ENCODE measurements at places on chromosomes 1 and 21.
A peak's percentile ranks its signal among the peaks of the same experiment; 100 is the strongest.

DNA sequence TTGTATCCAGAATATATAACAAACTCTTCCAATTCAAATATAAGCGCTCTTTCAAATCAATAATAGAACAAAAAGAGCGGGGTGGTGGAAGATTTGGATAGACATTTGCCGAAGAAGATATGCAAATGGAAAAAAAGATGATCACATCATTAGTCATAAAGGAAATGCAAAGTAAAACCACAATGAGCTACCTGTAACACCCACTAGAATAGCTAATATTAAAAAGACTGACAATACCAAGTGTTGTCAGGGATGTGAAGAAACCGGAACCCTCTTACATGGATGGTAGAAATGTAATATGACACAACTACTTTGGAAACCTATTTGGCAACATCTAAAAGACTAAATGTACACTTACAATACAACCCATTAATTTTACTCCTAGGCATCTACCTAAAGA lies 5.7 kb upstream of the TRAF5 start:
- peak; percentile 52 for DNase-seq

- DNase-seq = no peak
Observed at GRCh38 chr1:151133018-151133806, 13.2 kb downstream of the SEMA6C start.

- DNase-seq = no peak
Observed at GRCh38 chr1:233269656-233270055, 25.9 kb downstream of the PCNX2 start.

DNA sequence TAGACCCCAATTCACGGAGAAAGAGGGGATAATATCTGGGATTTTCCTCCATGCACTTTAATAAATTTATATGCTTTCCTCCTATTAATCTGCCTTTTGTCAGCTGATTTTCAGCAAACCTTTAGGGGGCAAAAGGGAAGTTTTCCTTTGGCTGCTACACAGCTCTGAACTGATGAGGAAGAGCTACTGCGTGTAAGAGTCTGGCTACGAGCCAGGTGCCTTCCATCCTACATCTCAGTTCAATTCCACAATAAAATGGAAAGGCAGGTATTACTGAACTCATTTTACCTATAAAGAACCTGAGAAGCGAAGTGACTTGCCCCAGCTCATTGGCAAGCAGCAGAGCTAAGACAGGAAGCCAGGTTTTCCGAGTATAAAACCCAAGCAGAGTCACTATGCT lies 28.3 kb upstream of the ZNF326 start:
- no peak for DNase-seq

DNA sequence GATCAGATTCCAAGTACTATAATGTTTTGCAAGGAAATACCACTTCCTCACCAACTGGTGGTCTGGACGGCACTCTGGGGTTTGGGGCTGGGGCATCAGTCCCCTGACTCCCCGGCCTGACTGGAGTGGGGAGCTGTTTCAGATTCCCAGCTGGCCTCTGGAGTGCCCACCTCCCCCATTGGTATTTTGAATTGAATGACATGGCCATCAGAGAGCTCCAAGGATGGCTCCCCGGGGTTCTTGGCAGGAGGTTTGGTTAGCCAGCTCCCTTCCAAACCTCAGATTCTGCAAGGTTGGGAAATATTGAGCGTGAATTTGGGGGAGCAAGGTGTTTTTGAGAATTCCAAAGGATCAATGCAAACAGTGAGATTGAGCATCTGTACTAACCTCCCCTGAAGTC lies 2.2 kb upstream of the INAVA start:
- no peak for DNase-seq

DNA sequence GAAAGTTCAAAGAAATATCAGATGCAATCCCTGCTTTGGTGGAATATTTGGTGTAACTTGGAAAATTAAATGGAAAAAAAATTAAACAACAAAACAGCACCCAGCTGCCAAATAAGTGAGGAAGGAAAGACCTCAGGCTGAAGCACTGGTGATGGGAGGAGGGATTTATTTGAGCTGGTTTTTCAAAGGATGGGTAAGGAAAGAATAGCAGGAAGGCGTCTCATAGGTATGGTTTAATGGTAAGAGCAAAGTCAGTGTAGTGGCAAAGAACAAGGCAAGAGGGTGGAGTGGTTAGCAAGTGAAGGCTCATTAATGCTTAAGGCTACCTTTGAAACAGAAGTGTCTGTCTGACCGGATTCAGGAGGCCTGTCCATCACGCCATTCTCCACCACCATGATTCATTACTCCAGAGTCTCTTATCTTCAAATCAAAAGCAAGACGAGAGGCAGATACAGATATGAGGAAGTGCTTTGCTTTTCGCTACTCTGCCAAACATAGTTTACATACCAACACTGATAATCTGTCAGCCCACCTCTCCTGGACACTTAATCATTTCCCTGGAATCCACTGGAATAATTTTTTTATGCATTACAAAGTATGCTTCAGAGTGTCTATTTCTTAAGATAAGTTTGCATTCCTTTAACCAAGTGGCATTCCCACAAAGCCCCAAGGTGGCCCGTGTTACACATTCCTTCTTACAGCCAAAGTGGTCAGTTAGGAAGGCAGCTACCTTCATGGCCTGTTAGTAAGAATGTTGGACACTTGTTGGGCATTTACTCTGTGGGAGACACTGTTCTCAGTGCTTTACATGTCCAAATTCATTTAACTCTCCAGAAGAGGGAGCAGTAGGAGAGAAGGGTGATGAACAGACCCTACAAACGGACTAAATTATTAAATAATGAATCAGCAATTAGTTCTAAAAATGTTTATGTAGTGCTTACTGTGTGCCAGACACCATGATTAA lies 146.6 kb downstream of the ROR1 start:
- no peak for DNase-seq

- DNase-seq = no peak
Observed at GRCh38 chr1:201016211-201016651, 7.3 kb downstream of the KIF21B start.

DNA sequence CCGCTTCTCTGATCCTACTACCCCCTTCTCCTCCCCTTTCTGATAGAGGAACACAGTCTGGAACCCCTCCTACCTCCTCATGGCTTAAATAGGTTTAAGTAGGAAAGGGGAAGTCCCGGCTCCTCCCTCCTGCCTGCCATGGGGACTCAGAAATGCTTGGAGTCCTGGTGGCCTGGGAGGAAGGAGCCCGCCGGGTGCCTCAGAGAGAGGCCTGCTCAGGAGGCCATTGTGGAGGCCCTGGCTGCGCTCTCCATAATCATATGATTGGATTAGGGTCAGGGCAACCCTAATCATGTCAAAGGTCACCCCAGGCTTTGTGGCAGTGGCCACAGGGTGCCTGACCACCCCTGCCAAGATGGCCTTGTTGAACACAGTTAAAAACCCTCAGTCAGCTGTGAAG lies 29.0 kb downstream of the WNT3A start:
- DNase-seq = no peak

- DNase-seq = no peak
Observed at GRCh38 chr1:117779364-117779763, 150.1 kb downstream of the GDAP2 start.

GRCh38 chr1:160397651-160398050 lies 2.7 kb upstream of the VANGL2 start:
- no peak for DNase-seq

GRCh38 chr1:154334079-154335024 lies 9.0 kb downstream of the ATP8B2 start:
- no peak for DNase-seq

- no peak for DNase-seq
Observed at GRCh38 chr1:233097546-233097945, 147.1 kb downstream of the NTPCR start.

- no peak for DNase-seq
Observed at GRCh38 chr1:180842052-180842451, 70.6 kb upstream of the KIAA1614 start.

DNA sequence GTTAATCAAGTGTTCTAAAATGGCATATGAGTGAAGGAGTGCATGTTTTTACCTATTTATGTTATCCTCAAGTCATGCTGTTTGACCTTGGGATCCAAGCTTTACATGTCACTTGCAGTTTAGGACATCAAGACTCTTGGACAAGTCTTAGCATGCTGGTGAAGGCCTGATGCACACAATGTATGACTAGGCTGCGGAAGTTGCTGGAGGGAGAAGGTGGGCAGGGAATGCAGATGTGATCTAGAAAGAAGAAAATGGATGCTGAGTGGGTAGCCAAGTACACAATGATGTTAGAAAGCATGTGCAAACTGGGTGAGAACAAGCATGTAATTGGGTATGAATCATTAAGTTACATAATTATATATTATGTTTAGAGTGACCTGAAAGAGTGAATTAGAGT lies 301.8 kb downstream of the BRINP2 start:
- DNase-seq = no peak

DNA sequence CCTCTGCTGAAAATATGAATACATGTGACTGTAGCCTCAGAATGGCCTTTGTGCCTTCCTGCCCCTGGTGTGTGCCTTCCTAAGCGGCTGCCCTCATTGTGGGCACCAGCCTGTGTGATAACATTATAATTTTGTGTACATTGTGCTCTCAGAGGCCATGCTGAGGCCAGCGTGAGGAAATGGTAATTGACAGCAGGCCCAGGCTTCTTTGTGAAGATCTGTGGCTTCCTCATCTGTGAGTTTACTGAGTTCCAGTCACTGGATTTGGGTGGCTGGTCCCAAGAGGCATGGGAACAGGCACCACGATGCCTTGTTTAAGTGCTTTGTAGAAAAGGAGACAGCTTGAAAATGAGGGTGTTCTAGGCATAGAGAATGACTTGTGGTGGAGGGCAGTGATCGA lies 389.3 kb downstream of the OMA1 start:
- no peak for DNase-seq

- DNase-seq = no peak
Observed at GRCh38 chr1:247647864-247648263, 31.7 kb downstream of the OR13G1 start.

DNA sequence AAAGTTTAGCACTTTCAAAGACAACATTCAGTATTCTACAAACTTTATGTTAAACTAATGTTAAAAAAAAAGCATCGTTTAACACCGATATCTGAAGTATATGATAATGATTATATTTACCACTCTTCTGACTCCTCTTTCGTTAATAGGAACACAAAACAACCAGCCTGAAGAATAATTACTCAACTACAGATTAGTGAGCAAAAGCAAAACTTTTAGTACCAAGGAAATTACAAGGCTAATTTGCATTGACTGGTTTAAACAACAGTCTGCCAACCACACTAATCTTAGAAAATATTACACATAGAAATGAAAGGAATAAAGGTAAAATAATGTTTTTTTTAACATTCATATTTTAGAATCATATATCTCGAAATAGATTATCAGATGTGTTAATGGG lies 500.7 kb downstream of the LMO4 start:
- no peak for DNase-seq

GRCh38 chr1:70504821-70505193 lies 93.7 kb downstream of the CTH start:
- no peak for DNase-seq

DNA sequence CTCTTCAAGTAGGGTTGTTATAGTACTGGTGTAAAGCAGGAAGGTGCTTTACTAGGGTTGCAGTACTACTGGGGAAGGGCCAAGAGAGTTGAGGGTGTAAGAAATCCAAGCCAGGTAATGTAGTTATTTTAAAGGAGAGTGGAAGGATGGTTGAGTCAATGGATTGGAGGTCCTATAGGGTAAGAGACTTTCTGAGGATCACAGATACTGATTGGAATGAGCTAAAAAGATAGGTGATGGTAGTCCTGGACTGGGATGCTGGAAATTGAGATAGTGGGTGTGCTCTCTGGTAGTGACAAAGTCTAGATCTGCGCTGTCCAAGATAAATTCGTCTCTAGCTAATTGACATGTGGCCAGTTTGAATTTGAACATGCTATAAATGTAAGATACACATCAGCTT lies 7.0 kb downstream of the TXLNA start:
- no peak for DNase-seq

DNA sequence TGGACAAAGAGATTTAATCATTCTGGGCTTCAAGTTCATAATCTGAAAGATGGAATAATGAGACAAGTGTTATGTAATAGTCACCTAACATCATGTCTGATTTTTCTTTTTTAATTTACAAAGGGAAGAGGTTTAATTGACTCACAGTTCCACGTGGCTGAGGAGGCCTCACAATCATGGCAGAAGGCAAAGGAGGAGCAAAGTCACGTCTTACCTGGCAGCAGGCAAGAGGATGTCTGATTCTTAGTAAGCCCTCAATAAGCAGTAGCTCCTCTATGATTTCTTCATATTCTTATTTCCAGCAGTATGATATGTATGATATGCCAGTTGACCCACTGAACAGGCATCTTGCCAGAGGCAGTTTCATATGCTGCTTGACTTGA lies 152.7 kb downstream of the S1PR1 start:
- no peak for DNase-seq

DNA sequence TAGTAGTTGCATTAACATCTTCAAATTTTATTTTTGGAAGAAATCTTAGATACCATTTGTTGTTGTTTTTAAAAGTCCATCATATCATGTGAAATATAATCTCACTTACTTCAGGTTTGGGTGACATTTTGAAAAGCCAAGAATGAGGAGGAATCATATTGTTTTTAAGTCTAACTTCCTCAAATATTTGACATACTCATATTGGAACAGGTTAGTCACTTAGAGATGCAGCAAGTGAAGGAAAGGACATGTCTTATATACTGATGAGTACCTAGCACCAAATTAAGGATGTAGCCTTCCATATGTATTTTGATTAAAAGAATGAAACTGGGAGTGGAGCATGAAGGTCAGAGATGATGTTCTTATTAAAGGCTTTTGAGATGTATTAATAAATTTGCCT lies 23.9 kb downstream of the GBP2 start:
- DNase-seq = no peak

- no peak for DNase-seq
Observed at GRCh38 chr1:47738560-47739182, 258.5 kb downstream of the TRABD2B start.

GRCh38 chr1:209375097-209375496 lies 208.4 kb upstream of the CAMK1G start:
- DNase-seq = no peak

DNA sequence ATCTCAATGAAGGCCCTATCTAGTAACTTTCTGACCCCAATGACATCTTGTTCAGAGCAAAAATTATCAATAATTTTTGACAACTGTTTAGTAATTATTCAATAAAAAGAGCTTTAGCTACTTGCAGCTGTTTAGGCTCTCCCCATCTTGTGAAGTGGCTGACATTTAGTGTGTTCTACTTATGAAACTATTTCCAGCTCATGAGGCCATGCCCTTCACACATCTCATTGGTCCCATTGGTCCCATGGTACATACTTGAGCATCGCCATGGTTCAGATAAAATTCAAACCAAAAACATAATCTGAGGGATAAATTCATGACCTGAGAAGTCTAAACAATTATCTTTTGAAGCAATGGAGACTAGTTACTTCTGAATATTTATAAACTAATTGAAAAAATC lies 24.2 kb downstream of the SPRTN start:
- DNase-seq = no peak

GRCh38 chr1:41931578-41931977 lies 12.9 kb upstream of the HIVEP3 start:
- no peak for DNase-seq

- no peak for DNase-seq
Observed at GRCh38 chr21:41366522-41367151, 4.8 kb downstream of the MX2 start.

DNA sequence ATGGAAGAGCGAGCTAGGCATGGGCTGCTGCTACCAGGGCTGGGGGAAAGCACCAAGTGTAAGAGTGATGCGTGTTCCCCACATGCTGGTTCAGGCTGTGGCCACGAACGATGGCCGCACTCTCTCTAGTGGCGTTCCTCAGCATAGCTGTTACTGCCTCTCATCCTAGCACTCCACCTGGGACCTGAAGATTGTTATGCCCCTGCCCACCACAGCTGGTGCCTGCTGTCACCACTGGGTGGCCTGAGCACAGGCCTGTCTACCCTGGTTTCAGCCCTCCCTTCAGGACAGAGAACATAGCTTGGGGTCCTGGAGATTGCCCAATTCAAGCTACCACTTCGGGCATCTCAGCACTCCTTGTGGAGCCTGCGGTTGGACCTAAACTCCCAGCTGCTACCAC lies 80.1 kb upstream of the PDC start:
- DNase-seq = no peak
